Activated T-cell treated with anti-CD3 and anti-CD28 coated beads, Interleukin-2, amount 50 U/mL, for 24 hours (primary cell): ENCODE measurements at places on chromosomes 16 and 17.

DNA sequence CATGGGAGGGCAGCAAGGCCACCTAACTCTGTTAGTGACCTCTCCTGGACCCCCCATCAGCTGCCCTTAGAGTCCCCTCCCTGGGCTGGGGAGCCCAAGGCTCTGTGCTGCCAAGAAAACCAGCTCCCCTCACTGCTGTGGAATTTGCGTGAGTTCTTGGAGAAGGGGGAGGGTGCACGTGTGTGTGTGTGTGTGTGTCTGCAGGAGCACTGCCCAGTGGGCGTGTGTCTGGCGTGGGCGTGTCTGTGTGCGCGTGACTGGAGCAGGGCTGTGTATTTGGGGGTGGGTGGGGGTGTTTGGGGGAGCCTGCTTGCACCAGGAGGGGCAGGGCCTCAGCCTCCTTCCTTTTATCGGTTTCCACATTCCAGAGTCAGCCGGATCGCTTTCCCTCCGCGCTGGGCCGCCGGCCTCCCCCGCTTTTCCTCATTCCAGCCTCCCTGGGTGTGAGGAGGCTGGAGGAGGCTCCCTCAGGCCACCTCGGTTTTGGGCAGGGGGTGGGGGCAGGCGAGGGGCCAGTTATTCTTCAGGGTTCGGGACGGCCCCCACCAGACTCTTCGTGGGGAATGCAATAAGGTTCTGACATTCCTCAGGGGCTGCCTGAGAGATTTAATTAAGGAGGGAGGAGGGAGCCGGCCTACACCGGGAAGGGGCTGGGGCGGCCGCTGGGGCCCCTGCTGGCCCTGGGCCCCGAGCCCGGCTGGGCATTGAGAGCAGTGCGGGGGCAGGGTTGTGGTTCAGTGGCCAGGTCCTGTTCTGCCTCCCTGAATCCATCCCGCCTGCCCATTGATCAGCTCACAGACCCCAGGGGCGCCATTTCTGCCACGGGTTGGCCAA, 2.5 kb downstream of the VASN start:
- no peak for DNase-seq

DNA sequence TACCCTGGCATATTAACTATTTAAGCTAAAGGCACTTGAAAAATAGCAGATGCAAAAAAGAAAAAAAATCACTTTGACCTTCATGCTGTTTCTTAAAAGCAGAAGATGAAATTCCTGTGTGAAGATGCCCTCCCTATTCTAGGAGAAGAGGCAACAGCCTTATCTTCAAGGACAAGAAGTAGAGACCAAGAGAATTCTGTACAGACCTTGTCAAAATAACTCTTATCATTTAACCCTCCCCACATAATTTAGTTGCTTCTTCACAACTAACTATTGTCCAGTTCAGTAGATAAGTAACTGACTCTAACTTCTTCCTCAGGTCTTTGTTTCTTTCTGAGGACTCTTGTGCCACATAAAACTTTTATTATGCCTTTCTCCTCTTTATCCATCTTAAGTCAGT, 72.0 kb upstream of the MARCHF10 start:
- DNase-seq, result no peak

- DNase-seq, result no peak
Measured at GRCh38 chr16:68445458-68445857, 2.9 kb downstream of the SMPD3 start.

DNA sequence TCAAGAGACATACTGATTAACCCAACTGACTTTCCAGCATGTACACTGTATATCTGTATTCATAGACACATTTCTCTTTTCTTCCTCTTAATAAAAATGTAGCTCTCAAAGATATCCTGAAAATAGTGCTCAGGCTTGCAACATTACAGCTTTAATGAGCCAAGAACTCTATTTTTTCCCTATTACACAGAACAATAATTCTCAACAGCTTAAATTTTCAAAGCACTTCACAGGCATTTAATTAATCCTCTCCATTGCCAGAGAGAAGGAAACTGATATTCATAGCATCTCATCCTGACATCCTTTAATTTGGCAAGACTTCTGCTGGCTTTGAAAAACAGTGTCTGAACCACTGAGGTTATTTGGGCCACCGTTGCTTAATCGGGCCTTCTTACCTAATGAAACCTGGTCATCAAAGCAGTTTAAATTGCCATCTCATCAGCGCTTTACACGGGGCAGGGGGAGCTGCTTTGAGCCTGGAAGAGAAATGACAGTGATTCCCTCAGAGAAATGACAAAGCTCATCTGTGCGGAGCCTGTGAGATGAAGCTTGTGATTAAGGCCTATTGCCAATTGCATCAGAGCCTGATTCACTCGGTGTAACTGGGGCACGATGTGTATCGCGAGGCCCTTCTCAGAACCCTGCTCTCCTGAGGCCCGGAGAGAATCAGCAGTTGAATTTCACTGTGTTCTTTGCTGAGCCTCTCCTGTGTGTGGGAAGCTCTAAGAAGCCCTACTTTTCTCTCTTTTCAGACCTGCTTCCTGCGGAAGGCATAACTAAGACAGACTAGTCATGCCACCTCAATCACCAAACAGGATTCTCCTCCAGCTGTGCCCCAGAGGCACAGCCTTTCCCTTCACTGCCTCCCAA, 8.5 kb upstream of the SIAH1 start:
- DNase-seq, result no peak

- DNase-seq, result no peak
Measured at GRCh38 chr17:67655478-67656148, 62.1 kb upstream of the NOL11 start.

DNA sequence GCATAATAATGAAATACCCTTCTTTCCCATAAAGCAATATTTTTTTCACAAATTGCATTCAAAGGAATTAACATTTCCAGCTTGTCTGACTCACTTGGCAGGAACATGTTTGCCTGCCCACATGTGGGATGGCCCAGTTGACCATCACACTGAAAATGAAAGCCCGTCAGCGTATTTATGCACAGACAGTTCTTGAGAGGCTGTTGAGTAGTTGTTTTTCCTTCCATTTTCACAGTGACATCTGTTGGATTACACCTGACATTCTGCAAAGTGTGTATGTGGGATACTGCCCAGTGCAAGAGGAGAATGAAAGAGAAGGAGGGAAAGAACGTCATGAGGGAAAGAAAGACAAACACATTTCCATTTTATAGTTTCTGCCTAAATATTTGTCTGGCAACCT, 29.7 kb downstream of the HS3ST4 start:
- no peak for DNase-seq

GRCh38 chr17:1648963-1649843, 463 bp downstream of the RILP start:
- peak; percentile 95 for DNase-seq

- DNase-seq, result no peak
Measured at GRCh38 chr16:22671301-22672076, 142.5 kb upstream of the HS3ST2 start.

DNA sequence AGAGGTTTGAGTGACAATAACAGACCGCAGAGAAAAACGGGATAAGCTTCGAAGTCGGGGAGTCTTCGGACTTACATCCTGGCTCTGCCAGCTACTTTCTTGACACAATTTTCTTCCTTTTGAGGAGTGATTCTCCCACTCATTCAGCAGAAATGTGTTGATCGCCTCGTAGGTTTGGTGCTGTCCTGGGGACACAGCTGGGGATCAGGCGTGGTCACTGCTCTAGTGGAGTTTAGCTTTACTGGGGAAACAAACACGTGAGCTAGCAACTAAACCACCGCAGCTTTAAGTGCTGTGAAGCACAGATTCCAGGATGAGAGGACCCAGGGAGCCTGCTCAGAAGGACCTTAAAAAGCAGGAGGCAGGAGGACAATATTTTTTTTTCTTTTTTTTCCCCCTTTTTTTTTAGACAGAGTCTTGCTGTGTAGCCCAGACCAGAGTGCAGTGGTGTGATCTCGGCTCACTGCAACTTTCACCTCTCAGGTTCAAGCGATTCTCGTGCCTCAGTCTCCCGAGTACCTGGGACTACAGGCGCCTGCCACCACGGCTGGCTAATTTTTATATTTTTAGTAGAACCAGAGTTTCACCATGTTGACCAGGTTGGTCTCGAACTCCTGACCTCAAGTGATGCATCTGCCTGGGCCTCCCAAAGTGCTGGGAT, 858 bp downstream of the NUBP1 start:
- DNase-seq, result no peak

- DNase-seq, result peak; percentile 1
Measured at GRCh38 chr17:21425321-21425720, 49.2 kb downstream of the KCNJ12 start.

- no peak for DNase-seq
Measured at GRCh38 chr17:1928976-1929375, 96.2 kb downstream of the RTN4RL1 start.

- DNase-seq, result no peak
Measured at GRCh38 chr17:44348234-44348987, 3.3 kb downstream of the GRN start.

DNA sequence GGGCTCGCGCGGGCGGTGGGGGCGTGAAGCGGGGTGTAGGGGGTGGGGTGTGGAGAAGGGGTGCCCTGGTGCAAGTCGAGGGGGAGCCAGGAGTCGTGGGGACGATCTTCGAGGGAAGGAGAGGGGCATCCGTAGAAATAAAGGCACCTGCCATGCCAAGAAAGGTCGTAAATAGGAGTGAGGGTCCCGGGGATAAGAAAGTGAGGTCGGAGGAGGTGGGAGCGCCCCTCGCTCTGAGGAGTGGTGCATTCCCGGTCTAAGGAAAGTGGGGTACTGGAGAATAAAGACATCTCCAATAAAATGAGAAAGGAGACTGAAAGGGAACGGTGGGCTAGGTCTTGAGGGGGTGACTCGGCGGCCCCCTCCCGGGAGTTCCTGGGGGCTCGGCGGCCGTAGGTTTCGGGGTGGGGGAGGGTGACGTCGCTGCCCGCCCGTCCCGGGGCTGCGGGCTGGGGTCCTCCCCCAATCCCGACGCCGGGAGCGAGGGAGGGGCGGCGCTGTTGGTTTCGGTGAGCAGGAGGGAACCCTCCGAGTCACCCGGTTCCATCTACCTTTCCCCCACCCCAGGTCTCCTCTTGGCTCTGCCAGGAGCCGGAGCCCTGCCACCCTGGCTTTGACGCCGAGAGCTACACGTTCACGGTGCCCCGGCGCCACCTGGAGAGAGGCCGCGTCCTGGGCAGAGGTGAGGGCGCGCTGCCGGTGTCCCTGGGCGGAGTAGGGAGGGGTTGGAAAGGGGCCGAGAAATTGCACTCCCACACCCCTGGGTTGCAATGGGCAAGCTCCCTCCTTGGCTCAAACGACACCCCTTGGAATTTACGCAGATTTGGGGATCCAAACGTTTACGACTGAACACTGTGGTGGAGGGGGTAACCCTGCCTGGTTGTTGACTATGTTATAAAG, 888 bp downstream of the CDH1 start:
- DNase-seq, result no peak

GRCh38 chr17:83103200-83103942, 24.0 kb downstream of the METRNL start:
- no peak for DNase-seq

- no peak for DNase-seq
Measured at GRCh38 chr17:2275722-2276121, 27.9 kb downstream of the SMG6 start.

DNA sequence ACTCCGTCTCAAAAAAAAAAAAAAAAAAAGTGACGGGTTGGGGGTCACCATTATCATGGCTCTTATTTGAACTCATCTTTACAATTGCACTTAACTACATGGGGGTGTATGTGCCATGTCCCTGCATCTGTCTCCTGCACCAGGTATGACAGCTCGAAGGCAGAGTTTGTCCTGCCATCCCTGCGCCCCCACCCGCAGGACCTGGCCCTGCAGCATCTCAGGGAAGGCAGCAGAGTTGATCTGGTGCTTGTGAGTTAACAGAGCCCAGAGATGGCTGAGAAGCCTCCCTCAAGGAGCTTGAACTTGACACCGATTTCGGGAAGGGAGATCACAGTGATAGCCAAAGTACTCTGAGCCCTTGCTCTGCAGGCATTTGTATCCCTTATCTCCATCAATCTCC, 44.8 kb downstream of the C16orf82 start:
- no peak for DNase-seq

DNA sequence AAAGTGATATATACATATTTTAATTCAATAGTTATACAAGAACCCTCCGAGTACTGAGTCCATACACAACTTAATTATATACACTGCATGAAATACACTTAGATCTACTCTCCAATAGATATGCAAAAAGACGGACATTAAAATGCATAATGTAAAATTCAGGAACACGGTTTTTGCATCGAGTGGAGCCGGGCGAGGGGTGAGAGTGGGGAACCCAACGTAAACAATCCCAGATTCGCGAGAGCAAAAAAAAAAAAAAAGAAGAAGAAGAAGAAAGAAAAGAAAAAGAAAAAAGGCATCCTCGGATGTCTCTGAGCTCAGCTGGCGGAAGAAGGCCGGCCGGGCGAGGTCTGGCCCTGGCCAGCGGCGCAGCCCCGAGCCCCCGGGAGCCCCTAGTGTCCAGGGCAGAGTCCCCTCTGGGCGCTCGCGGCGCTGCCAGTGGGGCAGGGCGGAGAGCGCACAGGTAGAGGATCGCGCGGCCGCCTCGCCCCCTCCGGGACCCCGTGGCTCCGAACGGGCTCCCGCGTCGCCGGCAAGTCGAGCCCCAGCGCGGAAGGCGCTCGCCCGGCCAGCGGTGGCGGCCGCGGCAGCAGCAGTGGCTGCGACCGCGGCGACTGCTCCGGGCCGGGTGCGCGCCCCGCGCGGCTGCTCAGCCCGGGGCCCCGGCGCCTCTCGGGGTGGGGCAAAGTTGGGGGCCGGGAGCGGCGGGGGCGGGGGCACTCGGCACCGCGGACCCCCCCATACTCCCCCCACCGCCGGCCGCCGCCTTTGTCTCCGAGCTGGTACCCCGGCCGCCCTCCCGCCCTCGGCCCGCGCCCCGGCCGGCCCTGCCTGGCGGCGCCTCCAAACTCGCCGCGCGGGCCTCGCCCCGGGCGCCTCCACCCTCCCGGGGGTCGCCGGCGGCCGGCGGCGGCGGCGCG, 9.6 kb upstream of the ZFHX3 start:
- no peak for DNase-seq

DNA sequence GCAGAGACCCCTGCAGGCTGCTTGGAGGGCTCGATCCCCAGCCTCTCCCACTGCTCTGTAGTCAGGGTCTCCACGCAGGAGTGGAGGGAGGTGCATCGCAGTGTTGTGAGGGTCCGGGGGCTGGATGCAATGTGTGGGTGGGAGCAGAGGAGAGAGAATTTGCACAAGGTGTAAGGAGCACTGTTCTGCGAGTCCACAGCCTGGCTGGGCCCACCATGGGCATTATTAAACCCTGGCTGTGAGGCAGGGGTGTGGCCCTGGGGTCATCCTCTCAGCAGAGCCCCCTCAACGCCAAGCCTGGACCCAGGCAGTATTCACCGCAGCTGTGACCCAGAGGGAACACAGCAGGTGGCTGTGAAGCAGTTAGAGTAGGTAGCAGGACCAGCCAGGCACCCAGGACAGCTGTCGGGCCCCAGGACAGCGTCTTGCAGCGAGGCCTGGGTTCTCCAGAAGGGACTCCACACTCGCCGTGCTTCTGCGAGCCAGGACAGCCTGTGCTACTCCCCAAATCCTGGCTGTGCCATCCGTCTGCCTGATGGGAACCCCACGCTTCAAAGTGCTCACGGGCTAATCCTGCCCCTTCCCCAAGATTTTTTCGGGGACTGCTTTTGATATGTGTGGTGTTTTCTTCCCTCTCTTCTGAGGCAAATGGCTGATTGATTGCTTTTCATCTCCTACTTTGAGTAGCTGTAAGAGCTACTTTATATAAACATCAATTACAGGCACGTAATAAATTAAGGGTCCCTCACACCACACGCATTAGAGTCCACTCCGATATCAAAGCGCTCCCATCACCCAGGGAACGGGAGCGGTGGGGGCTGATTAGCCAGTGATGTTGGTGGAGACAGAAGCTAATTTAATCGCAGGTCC, 100.9 kb upstream of the GSE1 start:
- no peak for DNase-seq

- DNase-seq, result no peak
Measured at GRCh38 chr17:27353033-27353460, 59.1 kb downstream of the WSB1 start.
